ENCODE measurements at places on chromosomes 6 and 20.
A peak's percentile ranks its signal among the peaks of the same experiment; 100 is the strongest.

DNA sequence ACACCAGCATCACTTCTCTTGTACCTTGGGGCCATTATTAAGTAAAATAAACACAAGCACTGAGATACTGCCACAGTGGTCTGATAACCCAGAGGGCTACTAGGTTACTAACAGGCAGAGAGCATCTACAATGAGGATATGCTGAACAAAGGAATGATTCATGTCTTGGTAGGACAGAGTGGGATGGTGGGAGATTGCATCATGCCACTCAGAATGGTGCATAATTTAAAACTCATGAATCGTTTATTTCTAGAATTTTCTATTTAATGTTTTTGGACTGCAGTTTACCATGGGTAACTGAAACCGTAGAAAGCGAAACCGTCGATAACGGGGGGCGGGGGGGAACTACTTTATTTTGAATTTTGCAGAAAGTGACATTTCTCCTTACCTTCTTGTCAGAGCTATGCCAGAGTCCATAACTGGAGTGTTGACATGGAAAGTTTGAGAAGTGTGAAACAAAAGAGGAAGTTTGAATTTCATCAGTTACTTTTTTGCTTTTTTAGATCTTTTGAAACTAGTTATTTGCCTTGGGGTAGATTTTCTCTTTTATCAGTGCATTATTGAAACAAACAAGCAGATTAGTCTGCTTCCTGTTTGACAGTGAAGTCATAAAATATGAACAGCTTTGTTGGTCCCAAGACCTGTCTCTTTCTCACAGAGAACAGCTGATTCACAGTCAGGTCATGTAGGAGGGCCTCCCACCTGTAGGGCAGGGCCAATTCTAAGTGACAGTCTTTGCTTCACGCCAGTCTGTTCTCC, 124.9 kb downstream of the KLHL32 start:
- DNase-seq: no peak

GRCh38 chr20:35063168-35063567, 29.4 kb downstream of the TRPC4AP start:
- no peak for DNase-seq

DNA sequence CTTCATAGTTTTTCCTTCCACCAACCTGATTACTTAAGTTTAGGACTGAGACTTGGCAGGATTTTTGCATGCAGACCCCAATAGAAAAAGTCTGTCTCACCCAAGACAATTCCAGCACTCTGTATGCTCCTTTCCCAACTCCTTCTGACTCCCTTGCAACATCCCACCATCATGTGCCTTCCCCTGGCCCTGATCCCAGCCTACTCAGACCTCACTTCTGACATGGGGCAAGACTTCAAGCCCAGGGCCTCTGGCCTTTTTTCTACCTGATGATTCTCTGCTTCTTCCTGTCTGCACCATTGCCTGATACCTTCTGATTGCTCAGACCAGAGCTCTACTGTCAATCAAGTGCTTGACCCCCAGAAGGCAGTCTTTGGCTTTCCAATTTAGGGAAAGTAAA, 96.6 kb downstream of the HAO1 start:
- no peak for DNase-seq

DNA sequence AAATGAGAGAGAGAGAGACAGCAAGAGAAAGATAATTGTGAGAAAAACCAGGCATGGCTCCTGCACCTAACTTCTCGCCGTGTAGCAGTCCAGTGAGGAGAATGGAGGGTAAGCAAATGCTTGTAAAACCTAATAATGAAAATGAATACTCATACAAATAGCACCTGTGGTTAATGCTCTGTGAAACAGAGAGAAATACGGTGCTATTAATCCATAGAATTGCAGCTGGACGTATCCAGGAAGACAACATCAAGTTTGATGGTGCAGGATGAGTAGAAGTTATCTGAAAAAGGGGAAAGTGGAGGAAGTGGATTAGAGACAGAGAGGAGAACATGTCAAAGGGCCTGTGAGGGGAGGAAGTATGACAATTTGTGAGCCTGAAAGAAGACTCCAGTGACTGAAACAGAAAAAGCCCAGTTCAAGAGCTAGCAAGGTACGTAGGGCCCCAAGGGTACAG, 89.4 kb upstream of the PAK5 start:
- peak; percentile 37 for DNase-seq

GRCh38 chr6:56482525-56482924, 160.2 kb downstream of the DST start:
- DNase-seq: no peak

All from activated CD4-positive, alpha-beta T cell treated with anti-CD3 and anti-CD28 coated beads, Interleukin-2, amount 50 U/mL, for 16 hours (primary cell).